ENCODE measurements at places on chromosomes 13 and 19.

GRCh38 chr13:23516190-23516589, 54.0 kb upstream of the TNFRSF19 start:
- no peak for DNase-seq

- no peak for DNase-seq
Observed at GRCh38 chr13:114151031-114151430, 18.6 kb upstream of the RASA3 start.

- no peak for DNase-seq
Observed at GRCh38 chr13:33634546-33634982, 183.4 kb upstream of the RFC3 start.

DNA sequence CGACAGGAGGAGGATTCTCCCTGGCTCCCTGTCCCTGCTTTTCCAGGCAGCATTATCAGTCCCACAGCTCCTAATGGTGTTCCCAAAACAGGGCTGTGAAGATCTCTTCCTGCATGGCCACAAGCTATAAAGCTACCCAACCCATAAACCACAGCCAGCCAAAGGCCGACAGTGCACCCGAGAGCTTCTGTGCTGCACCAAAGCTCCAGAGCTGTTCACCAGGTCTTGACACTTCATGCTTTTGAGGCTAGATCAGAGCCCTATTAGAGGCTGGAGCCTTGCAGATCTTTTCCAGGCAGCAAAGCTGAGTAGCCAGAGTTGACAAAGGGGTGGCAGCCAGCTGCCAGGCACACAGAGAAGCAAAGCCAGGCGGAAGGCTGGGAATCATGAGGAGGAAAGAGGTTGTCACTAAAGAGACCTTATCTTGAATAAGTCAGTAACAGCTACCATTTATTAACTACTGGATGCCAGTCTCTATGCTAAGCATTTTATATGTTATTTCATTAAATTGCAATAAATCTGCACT, 180.4 kb downstream of the KATNAL1 start:
- no peak for DNase-seq

DNA sequence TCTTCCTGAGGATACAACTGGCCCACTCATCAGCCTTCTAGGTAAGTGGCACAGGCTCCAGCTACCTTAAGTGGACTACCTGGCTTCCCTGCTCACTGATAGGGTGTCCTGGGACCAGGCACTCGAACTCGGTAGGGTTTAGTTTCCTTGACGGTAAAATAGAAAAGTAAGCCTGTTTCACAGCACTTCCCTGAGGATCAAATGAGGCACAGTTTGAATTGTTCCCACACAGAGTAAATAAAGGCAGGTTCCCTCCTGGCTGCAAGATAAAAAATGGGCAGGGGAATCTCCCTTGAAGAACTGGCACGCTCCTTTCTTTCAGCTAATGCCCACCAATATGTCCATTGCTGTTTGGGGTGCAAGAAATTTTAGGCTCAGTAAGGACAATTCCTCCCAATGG, 1.1 kb upstream of the FAM124A start:
- DNase-seq, result no peak

- DNase-seq, result no peak
Observed at GRCh38 chr13:74623761-74624160, 489.6 kb upstream of the KLF12 start.

GRCh38 chr19:28290963-28291657, 921.8 kb downstream of the UQCRFS1 start:
- DNase-seq, result no peak

- no peak for DNase-seq
Observed at GRCh38 chr13:76361868-76362267, 524.3 kb downstream of the KCTD12 start.

- DNase-seq, result no peak
Observed at GRCh38 chr13:61765181-61765742, 349.6 kb upstream of the PCDH20 start.

- no peak for DNase-seq
Observed at GRCh38 chr19:3323026-3323425, 43.4 kb upstream of the NFIC start.

GRCh38 chr19:53355739-53356138, 9.8 kb upstream of the ZNF525 start:
- DNase-seq, result no peak

- no peak for DNase-seq
Observed at GRCh38 chr19:5259750-5260149, 80.9 kb downstream of the PTPRS start.

GRCh38 chr19:53136432-53136831, 3.7 kb upstream of the ZNF415 start:
- DNase-seq, result no peak

- DNase-seq, result no peak
Observed at GRCh38 chr19:55474269-55475265, 1.9 kb upstream of the ZNF628 start.

GRCh38 chr13:28056426-28056825, 44.0 kb downstream of the FLT3 start:
- no peak for DNase-seq
